ENCODE measurements at places on chromosomes 3 and 15.
A peak's percentile ranks its signal among the peaks of the same experiment; 100 is the strongest.

DNA sequence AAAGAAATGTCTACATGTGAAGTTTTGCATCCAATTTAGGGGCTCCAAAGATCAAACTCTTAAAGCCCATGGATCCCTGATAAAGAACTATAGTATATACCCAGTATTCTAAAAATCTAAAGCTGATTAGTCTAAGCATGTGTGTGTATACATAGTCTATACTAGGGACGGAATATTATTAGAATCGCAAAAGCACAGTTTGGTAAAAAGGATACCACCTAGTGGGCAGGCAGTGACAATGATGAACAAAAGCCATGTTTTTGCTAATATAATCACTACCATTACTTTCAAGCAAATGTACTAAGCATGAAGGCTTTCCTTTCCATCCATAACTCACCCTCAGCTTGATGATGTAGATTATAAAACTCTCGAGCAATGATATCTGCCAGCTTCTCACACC, 16.5 kb downstream of the POLQ start:
- peak; percentile 12 for DNase-seq

- DNase-seq = no peak
These were observed 218.7 kb upstream of the CHRNA7 start for GRCh38 chr15:31811641-31812040.

DNA sequence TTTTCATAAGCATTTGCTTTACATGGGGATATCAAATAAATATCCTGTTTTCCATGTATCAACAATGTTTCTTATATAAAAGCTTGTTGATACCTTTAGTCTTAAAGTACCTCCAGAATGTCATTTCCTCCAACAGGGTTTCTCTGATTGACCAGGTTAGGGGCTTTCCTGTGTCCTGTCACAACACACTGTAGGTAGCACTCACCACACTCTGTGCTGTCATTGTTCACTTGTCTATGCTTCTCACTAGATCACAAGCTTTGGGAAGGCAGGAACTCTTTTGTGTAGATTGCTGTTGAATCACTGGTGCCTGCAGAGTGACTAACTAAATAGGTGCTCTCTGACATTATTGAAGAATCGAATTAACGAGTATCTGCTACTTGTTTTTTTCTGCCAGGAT, 49.8 kb downstream of the USP50 start:
- no peak for DNase-seq

GRCh38 chr3:49898991-49899390, 4.7 kb downstream of the MST1R start:
- DNase-seq = no peak

- no peak for DNase-seq
These were observed 29.7 kb upstream of the RNF7 start for GRCh38 chr3:141708367-141708766.

GRCh38 chr3:127754411-127755304, 67.7 kb downstream of the MGLL start:
- no peak for DNase-seq

- DNase-seq = no peak
These were observed 358.2 kb upstream of the FRG2C start for GRCh38 chr3:75305901-75306300.

DNA sequence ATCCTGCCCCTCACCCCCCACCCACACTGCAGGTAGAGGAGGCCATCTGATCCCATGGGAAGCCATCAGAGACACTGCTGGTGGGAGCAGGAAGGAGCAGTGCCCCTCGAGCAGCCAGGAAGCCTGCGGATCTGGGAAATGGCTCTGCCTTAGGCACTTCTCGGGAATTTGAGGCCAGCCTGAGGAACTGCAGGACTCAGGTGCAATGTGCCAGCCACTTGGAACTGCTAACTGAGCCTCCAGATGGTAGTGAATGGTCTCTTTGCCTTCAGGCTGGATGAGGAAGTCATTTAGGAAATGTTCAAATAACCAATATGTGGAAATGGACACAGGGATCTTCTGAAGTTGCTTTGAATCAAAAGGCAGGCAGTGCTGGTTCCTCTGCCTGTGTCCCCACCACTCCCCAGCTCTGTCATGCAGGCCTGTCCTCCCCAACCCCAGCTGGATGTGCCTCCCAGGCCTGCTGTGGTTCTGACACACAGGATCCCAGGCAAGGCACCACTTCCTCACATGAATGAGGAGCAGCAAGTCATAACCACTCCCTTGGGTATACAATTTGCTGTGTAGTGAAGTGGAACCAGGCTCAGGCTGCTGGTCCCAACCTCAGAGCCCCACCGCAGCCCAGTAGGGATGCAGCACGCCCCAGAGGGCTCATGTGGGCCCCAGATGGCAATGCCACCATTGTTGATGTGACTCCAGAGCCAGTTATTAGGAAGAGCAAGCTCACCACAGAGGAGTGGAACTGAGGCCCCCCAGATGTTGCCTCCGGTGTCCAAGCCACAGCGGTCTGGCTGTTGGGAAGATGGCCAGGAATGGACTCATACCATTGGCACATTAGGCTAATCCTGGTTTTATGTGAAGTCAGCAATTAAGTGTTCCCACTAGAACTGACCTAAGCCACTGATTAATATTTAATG, 46.5 kb upstream of the LIMD1 start:
- DNase-seq = peak; percentile 84

- DNase-seq = no peak
These were observed 630 bp downstream of the LXN start for GRCh38 chr3:158671821-158672214.

GRCh38 chr3:195197765-195198425, 73.1 kb downstream of the XXYLT1 start:
- peak; percentile 86 for DNase-seq

GRCh38 chr3:132637590-132637989, 22.0 kb downstream of the ACAD11 start:
- peak; percentile 24 for DNase-seq

DNA sequence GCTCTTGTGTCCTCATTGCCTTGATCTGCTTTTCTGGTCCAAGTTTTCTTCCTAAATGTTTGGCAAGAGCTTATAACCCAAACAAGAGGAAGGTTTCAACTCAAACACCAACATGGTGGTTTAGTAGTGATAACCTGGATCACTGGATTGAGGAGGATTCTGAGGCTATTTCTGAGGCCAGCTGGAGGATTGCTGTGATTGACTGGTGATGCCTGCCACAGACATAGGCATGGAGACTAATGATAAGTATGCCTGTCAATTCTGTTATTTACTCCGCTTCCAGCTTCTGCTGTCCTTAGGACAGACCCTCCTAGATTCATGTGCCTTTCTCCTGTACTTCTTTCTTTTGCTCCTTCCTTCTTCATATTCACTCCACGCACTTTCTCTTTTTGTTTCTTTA, 150.5 kb downstream of the SHQ1 start:
- DNase-seq = no peak

DNA sequence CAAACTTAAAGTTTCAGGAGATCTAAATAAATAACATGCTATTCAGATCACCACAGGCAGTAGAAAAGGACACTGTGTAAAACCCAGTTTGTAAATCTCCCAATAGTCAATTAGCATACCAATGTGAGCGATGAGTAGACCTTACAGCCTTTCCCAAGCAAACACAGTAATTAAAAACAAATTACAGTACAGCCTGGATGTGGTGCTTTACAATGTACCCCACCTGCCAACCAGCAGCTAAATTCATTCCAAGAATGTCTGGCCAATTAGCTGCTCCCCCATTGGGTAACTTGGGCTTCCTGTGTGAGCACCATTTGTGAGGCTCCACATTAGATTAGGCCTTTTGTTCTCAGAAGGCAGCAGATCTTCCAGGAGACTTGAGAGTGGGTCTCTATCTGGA, 635.0 kb downstream of the TBL1XR1 start:
- no peak for DNase-seq

DNA sequence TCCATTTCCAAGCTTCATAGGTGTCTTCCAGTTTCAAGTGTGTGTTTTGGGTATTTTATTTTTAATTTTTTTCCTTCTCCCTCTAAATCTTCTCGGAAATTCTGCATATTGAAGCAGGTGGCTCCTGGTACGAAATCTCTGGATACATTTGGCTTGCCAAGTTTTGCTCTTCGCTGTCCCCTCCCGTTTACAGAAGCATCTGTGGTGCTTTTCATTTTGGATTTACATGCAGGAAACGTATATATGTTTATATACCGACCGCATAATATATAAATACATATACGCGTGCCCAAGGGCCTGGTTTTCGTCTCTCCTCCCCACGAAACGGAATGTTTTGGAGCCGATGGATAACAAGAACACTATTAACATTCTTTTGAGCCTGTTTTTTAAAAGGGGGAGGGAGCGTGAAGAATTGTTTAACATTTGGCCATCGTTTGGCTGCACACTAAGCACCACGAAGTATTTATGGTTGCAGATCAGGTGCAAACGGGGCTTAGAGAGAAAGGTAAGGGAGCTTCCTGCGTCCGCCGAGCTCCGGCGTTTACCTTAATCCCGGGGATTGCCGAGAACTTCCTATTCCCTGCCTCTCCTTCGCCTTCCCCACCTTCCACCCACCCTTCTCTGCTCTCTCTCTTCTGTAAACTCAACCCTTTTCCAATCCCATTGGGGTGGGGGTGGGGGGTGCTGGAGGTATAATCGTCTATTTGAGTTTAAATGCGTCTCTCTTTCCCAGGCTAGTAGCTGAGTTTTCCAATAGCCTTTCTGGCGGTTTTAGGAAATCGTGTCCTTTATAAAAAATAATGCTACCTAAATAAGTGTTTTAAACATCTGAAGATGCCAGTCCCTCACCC, 1.1 kb upstream of the NLGN1 start:
- no peak for DNase-seq

DNA sequence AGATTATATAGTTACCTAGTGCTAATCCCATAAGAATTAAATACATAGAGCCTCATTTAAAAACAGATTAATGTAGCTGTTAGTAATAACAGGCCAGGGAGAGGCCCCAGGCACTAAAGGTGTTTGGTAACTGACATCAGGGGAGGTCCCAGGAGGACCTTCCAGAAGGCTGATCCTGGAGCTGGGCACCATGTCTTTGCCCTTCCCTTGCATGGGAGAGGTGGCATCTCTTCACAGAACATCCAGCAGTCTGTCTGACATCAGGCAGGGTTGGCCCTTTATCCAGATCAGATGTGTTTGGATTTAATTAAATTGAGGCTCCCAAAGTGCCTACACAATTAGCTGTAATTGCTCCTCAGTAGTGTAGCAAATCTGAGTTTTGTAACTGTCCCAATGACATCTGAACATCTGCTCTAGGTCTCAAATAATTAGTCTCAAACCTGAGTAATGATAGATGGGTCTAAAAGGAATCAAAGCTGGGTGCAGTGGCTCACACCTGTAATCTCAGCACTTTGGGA, 53.0 kb downstream of the RLBP1 start:
- DNase-seq = no peak

DNA sequence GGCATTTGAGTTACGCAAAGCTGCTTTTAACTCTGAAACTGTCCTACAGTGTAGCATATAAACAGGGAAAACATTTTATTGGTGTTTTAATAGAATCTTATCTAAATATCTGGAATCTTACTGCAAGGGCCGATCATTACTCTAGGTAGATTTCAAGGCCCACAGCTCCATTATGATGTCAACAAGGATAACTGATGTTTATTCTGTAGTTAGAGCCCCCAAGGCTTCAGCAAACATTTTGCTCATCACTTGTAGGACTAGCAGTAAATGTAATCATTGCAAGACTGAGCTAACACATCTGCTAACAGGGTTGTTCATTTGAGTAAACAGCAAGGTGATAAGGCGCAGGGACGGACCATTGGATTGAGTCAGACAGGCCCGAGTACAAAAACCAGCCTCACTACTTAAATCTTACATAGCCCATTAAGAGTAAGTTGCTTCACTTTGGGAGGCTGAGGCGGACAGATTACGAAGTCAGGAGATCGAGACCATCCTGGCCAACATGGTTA, 332.5 kb upstream of the TPRG1 start:
- DNase-seq = no peak

- DNase-seq = peak; percentile 13
These were observed 77.1 kb downstream of the SEMA6D start for GRCh38 chr15:47794252-47794914.

All from fibroblast of upper back skin (primary cell).